ENCODE measurements at places on chromosomes 1 and 21.

- no peak for DNase-seq
These were observed 4.7 kb downstream of the HMGN2 start for GRCh38 chr1:26476958-26477357.

DNA sequence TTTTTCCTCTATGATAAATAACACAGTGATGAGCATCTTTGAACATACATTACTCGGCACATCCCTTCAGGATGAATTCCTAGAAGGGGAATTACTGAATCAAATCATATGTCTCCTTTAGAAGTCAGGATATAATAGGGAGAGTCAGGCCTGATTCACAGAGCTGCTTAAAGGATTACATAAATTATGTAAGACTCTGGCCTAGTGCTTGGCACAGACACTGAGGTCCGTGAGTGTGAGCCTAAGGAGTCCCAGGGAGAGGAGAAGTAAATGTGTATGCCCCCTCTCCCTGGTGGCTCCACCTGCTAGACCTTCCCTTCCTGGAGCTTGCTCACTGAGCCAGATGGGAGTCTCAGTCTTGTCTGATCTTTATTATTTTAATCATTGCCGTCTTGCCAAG, 8.6 kb upstream of the FOXE3 start:
- no peak for DNase-seq

DNA sequence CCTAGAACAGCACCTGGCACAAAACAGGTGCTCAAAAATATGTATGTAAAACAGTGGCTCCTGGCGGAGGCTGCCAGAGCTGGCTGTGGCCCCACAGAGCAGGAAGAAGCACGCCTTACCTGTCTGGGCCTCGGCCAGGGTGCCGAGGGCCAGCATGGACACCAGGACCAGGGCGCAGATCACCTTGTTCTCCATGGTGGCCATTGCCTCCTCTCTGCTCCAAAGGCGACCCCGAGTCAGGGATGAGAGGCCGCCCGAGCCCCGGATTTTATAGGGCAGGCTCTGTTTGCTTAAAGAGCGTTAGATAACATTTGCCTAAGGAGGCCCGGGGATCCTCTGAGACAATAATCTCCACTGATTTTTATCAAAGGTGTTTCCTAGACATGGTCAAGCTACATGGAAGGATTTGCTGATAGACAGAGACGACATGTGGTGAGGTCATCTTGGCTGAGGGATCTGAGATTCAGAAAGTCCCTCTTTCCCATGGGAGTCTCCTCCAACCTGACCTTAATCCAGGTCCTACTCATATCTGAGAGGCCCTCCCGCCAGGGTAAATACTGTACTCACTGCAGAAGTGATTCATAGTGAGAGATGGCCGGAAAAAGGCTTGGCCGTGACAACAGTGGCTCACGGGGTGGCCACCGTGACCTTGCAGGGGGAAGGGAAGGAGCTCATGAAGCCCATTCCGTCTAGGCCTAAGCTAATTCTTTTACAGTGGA, at the start of gene TFF1:
TSS of gene TFF1 (minus strand) at position 244 of the 719 bp plus-strand sequence. CDS start at position 204, 40 bp downstream.
- no peak for DNase-seq

DNA sequence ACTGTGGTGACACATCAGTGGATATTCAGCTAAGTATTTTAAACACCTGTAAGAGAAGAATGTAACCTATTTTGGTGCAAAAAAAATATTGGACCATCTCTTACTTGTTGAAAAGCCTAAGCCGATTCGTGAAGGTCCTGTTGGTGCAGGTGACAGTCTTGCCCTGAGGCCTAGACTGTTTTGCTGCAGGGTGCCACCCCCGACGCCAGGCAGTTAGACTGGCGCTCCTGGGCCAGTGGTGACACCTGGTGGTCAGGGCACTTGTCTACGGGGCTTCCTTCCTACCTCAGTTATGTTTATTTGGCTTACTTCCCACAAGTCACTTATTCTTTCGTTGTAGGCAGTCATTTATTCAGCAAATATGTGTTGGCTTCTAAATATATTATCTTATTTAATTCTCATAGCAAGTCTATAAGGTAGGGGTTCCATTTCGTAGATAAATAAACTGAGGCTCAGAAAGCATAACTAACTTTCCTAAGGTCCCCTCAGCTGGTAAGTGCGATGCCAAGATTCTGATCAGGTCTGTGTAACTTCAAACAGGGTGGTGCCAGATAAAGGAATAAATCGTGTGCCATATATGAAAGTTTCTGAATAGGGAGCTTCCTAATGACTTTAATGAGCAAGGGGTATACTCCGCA, 1.9 kb downstream of the EEIG2 start:
- DNase-seq: peak; percentile 73

GRCh38 chr1:8281843-8282509, 35.9 kb upstream of the SLC45A1 start:
- no peak for DNase-seq

GRCh38 chr1:66041654-66042053, 249.0 kb downstream of the PDE4B start:
- no peak for DNase-seq

- DNase-seq: no peak
These were observed 115.1 kb downstream of the PLPP3 start for GRCh38 chr1:56464294-56464693.
